ENCODE measurements at places on chromosomes 16 and 17. TPM values are rescaled to one million over a fixed set of nuclear protein-coding genes. Genes with fewer than 3 reads are reported as not detected.

GRCh38 chr17:45162025-45162687 lies 481 bp downstream of the HEXIM2 start:
- no peak for DNase-seq

- DNase-seq, result no peak
Observed at GRCh38 chr17:62912363-62912762, 53.7 kb upstream of the TANC2 start.

PRAC2 gene
- total RNA-seq, result not detected

CWC25 gene
- 13.2 TPM for total RNA-seq

DHX58 gene
- 16.7 TPM for total RNA-seq

Data from foreskin keratinocyte (primary cell).